ENCODE measurements at places on chromosomes 3 and 15.

DNA sequence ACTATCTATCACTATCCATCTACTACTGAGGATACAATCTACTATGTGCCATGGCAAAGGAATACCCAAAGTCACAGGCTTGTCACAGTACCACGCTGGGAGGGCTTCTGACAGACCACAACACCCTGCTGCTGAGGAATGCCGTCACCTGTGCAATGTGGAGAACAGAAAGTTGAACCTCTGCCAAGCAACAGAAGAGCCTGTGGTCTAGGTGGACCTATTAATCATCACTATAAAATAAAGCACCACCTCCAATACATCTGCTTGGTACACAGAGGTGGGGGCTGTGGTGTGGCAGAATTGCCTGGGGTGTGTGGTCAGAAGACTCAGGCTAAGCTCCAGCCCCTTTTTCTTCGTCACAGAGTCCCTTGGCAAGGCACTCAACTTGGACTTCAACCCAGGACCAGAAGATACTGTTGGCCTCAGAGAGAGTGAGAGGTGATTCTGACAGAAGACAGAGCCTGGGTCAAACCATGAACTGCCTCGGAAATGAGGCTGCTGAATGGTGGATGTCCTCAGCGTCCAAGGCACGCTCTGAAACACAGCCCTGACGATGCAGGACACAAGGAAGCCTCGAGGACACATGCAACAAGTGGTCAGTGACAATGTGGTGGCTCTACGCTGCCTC, 189.4 kb upstream of the CHRNA7 start:
- DNase-seq, result no peak

GRCh38 chr3:11638495-11639358, 5.0 kb downstream of the VGLL4 start:
- no peak for DNase-seq

DNA sequence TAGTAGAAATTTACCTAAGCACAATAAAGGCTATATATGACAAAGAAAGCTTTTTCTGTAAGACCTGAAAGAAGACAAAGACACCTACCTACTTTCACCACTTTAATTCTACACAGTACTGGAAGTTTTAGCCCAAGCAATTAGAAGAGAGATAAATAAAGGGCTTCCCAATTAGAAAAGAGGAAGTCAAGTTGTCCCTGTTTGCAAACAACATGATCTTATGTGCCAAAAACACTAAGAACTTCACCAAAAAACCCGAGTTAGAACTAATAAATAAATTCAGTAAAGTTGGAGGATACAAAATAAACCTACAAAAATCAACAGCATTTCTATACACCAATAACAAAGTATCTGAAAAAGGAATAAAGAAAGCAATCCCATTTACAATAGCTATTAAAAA, 190.9 kb downstream of the NR2F2 start:
- DNase-seq, result no peak

DNA sequence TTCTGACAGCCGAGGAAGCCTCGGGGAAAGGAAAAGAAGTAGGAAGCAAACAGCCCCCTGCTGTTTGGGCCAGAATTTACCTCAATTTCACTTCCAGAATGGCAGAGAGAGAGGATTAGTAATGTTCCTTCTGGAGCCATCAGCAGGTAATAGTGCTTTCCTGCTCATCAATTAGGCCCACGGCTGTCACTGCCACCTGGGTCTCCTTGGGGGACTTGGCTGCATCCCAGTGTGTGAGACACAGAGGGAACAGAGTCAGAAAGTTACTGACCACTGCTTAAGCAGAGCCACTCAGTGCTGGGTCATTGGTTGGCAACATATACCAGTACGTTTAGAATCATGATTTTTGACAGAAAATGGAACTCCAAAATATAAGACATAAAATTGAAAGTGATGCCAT, 397.0 kb downstream of the EPHA3 start:
- DNase-seq, result no peak

- no peak for DNase-seq
Observed at GRCh38 chr3:149442851-149443544, 31.5 kb upstream of the TM4SF4 start.

GRCh38 chr3:29245441-29245840, 35.4 kb upstream of the RBMS3 start:
- DNase-seq, result no peak

GRCh38 chr3:46946856-46947545, 29.5 kb downstream of the CCDC12 start:
- peak; percentile 58 for DNase-seq

DNA sequence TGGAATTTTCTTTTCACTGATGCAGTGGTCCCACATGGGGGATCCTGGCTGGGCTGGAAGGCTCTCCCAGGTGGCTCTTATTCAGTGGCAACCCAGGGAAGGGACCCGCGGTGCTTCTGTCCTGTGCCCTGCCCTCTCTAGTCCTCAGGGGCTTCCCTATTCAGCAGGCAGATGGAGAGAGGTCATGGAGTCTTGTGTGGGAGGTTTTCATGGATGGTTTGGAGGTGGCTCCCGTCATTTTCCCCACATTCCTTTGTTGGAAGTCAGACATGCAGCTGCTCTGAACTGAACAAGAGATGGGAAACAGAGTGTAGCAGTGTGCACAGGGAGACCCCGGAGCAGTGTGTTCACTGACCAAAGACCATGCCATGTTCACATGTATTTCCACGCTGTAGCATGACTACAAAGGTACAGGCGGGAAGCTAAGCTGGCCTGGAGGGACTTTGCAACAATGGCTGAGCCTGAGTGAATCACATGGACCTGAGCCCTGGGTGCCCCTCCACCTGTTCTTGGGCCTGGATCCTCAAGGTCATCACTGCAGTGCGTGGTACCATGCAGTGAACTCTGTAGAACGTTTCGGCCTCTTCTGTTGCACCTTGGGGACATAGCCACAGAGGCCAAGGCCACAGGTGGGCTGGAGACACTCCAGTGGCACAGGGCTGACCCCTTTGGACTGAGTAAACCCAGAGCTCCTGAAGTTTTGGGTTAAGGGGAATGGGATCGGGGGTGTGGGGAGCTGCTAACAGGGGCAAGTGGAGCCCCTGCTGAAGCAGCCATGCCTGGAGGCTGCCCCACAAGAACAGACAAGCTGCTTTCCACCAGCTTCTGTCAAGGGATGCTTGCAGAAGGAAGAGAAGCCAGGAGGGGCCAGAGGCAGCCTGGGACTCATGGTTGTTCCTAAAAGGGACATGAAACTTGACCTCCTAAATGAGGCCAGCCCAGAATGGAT, 123.0 kb downstream of the ASB7 start:
- DNase-seq, result no peak

DNA sequence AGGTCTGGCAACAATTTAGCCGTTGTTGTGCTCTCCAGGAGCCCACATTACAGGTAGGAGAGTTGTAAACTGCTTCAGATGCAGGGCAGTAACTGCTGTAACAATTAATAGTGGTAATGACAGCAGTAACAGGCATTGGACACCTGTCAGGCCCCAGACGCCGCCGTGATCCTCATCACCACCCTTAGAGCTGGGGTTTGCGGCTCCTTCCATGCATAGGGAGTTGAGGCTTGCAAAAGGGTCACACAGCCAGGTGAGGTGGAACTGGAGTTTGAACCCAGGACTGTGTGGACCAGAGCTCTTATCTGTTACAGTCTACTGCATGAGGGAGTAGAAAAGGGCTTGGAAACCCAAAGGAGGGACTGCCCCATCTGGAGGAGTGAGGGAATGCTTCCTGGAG, 26.8 kb upstream of the NR2C2 start:
- DNase-seq, result no peak

DNA sequence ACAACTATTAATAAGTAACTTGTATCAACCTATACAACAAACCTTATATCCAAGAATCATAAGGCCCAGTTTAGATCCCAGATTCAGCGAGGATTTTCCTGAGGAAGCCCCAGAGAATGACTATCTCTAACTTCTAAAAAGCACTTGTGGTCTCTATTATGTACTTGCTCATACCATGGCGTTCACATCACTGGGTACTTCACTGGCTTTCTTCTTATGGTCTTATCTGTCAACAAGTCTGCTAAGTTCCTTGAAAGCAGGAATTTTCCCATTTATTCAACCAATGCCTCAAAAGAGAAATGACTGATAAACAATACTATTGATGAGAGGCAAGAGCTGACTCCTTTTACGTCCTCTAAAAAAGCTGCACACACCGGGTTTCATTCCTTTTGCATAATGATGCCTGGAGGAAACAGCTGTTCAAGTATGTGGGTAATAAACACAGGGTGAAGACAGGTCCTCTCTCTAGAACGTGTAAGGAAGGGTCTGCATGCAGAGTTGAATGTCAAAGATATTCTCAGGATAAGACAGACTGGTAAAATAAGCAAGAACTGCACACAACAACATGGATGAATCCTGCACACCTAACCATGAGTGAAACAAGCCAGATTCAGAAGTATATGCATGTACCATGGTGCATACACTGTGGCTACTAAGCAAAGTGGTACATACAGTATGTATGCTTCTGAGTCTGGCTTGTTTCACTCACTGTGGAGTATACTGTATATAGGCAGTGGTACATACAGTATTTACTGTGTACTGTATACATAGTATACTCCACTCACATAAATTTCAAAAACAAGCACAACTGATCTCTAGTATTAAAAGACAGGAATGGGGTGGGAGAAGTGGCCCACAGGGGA, 408.7 kb downstream of the SHQ1 start:
- no peak for DNase-seq

DNA sequence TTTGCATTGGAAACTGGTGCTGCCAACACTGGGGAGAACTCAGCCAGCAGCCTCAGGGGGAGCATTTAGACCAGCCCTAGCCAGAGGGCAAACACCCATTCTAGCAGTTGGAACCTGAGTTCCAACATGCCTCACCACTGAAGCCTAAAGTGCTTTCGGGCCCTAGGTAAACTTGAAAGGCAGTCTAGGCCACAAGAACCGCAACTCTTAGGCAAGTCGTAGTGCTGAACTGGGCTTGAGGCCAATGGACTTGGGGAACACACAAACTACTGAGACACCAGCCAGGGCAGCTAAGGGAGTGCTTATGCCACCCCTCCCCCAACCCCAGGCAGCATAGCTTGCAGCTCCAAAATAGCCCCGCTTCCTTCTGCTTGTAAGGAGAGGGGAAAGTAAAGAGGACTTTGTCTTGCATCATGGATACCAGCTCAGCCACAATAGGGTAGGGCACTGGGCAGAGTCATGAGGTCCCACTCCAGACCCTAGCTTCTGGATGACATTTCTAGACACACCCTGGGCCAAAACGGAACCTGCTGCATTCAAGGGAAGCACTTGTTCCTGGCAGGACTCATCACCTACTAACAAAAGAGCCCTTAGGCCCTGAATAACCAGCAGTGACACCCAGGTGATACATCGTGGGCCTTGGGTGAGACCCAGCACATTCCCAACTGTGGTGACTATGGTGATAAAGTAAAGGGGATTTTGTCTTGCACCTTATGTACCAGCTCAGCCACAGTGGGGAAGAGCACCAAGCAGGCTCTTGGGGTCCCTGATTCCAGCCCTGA, 37.3 kb upstream of the TEX9 start:
- no peak for DNase-seq

DNA sequence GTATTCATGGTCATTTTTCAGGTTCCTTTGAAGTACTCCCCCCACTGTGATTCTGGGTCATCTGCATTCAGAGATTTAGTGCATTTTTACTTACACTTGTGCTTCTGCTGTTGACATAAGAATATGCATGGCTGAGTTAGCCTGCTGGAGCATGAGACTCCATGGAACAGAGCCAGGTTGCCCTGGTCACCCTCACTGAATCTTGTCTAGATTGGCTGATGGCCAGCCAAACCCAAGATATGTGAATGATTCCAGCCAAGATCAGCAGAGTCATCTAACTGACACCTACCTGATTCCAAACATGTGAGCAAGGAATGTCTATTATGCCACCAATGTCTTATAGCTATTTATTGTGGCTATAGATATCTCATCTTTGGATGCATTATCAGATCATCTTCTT, 25.1 kb downstream of the DTWD1 start:
- DNase-seq, result no peak

DNA sequence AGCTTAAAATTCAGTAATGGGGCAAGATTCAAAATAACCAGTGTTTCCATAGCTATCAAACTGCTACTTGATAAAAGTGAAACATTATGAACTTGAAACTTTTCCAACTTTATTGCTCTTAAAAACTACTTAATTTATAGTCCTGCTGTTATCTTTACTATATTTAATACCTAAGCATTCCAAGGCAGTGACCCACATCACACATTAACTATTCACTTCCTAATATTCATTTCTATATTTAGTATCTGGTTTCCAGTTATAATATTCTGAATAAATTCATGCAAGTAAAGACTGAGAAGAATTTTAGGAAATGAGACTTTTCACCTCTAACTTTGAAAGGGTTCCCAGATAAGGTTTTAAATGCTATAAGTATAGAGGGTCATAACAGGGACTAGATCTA, 64.9 kb downstream of the UACA start:
- no peak for DNase-seq

GRCh38 chr3:123559040-123559861, 25.6 kb downstream of the HACD2 start:
- DNase-seq, result no peak

- no peak for DNase-seq
Observed at GRCh38 chr15:69439623-69440022, 13.0 kb upstream of the RPLP1 start.

GRCh38 chr3:10600726-10601125, 95.3 kb upstream of the ATP2B2 start:
- DNase-seq, result no peak

- DNase-seq, result no peak
Observed at GRCh38 chr3:46848271-46849044, 14.8 kb downstream of the MYL3 start.

Measured in right lobe of liver (tissue), 6 donors.